ENCODE measurements at places on chromosomes 3 and 15.

GRCh38 chr3:155217591-155217990, 75.9 kb downstream of the STRIT1 start:
- DNase-seq: no peak

DNA sequence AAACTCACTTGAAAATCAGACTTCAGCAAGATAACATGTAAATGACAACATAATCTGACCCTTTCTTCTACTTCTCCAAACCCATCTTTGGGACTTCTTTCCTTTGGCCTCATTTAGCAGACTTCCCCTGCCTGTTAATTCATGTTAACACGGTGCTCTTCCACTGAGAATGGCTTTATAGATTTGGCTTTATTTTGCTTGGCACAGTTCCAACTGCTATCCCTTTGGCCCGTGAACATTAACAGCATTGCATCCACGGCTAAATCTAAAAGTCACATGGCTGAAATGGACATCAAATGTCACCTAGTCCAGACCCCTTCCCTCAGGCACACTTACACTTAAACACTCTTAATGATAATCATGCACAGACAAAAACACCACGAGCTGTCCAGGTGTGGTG, 3.8 kb downstream of the ZMAT3 start:
- no peak for DNase-seq

DNA sequence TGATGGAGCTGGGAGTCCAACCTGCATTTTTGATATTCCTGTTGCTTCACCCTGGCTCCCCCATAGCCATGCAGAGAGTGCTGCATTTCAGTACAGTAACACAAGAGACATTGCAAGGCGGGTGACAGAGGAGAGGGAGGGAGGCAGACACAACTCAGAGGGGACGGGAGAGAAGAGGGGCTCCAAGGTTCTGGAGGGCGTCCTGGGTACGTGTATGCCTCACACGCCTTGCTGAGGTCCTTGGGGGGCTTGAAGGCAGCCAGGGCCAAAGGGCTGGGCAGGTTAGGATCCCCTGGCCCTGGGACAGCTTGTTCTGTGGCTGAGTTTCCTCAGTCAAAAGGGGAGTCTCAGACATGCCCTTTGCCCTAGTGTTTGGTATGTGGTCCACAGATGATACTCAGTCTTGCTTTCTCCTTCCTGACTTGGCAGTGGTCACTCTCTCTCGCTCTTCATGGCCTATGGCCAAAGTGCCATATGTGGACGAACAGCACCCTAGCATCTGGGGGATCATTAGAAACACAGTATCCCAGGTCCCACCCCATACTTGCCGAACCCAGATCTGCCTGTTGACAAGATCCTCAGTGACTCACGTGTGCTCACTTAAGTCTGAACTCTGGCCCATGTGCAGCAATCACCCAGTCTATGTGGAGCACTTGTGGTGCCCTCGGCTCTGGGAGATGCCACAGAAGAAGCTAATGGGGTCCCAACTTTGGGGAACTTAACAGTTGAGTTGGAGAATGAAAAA, 52.9 kb downstream of the FGD5 start:
- DNase-seq: no peak

- DNase-seq: no peak
Measured at GRCh38 chr3:156236556-156237260, 116.3 kb downstream of the KCNAB1 start.

- DNase-seq: no peak
Measured at GRCh38 chr3:195036574-195036973, 234.4 kb downstream of the XXYLT1 start.

DNA sequence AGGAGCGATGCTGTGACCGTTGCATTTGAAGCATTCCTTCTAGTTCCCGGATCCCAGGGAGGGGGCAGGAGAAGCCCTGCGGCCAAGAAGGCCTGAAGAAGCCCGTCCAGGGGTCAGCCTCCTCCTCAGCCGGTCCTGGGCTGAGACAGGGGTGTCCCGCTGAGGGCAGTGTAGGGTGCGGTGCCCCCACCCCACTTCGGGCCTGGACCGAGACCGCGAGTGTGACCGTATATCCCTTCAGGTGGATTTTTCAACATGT, 2.8 kb downstream of the OCA2 start:
- DNase-seq: no peak

DNA sequence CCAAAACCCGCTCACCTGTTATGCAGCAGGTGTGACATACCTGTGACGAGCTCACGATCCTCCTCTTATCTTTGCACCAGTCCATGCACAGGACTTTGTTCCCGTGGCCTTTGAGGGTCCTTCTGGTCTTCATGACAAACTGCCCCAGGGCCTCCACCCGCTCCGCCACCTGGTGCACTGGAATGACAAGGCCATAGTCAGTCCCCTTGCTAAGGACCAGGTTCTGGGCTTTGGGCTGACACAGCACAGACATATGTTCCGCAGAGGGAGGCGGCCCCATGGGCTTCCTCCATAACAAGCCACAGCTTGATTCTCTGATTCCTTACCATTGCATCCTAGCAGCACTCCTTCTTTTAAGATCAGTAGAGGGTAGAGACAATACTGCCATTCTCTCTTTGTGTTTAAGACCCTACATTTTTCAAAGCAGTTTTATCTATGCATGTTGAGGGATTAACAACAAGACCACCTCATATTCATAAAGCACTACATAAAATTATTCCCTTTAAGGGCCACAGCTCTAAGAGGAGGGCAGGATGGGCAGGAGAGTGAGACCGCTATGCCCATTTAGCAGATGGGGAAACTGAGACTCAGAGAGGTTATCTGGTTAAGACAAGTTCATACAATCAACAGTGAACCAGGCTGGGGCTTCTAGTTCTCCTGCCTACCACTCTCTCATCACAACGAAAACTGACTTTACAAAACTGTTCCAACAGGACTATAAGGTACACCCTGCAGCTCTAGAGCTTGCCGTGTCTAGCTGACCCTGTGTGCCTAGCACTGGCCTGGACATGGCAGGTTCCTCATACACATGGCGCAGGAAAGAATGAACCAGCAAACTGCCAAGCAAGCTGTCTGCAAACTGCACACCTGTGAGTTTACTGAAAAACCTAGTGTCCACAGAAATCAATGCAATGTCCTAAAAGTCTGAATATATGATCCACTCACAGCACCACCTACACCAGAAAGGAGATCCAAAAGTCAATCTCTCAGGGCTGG, 37.0 kb downstream of the GNB5 start:
- no peak for DNase-seq

- no peak for DNase-seq
Measured at GRCh38 chr15:90419738-90420406, 31.8 kb downstream of the IQGAP1 start.

DNA sequence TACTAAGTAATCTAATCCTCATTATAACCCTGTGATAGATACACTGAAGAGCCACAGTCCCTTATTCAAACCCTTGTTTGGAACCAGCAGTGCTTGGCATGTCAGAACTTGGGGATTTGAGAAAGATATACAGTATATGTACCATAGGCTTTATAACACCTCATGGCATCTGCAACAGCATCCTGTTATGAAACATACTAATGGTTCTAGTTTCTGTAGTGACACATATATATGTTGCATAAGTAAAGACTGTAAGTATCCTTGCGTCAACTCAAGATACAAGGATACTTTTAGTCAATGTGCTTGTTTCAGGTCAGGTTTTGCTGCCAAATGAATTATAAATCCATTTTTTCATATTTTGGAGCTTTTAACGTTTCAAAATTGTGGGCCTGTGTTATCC, 58.5 kb downstream of the CCNL1 start:
- no peak for DNase-seq

- DNase-seq: no peak
Measured at GRCh38 chr3:69932501-69932900, 67.0 kb upstream of the SAMMSON start.

DNA sequence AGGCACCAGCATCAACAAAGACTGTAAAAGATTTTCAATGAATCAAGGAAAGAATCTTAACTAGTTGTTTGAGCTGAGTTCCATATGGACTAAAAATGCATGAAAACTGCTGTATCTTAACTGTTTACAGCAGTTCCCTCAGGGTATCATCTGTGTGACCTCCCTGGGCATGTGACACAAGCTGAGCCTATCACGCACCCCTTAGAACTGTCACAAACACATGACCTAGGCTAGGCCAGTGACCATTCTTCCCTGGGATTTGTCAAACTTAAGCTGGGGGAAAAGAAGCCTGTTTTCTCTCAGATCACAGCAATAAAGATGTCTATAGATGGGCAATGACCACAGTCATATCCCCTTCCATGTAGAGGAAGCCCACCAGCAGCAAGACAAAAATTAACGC, 35.7 kb downstream of the IGF2BP2 start:
- no peak for DNase-seq

DNA sequence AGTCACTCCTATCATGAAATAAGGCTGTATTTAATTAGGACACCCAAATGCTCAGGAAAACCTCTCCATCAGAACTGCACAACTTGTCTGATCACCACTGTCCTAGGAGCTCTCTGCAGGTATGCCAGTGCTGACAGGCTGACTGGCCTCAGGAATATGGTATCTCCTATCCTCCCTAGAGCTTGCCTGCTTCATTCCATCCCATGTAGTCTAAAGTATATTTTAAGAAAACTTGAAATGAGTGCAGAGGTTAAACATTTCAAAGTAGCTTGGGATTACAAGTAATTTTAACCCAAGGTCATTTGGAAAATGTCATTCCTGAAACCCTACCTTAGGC, 23.7 kb downstream of the FILIP1L start:
- no peak for DNase-seq

All from stimulated activated CD4-positive, alpha-beta T cell treated with anti-CD3 and anti-CD28 coated beads, TNF-alpha, amount 100 ng/mL, for 48 hours (primary cell).